ENCODE measurements at places on chromosomes 6 and 20. TPM values are rescaled to one million over a fixed set of nuclear protein-coding genes. Genes with fewer than 3 reads are reported as not detected.

FAM217A gene
- total RNA-seq: not detected

C6orf47 gene
- total RNA-seq: 42.9 TPM

RCAN2 gene
- total RNA-seq: 2.2 TPM

DNA sequence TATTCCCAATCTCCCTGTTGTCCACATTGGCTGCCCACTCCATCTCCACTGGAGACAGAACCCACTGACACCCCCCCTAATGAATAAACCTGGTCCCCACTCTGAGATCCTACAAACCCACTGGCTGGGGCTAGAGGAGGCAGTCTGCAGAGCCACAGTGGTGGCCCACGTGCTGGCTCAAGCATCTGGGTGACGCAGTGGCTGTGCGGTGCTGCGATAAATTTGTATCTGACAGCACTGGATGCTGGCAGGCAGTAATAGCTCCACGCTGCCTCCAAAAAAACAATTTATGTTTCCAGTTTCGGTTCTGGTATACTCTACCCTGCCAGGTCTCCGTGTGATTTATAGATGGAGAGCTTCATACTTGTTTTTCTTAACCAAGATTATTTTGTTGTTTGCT lies 87.1 kb upstream of the SYNDIG1 start:
- no peak for DNase-seq

- no peak for DNase-seq
Observed at GRCh38 chr20:56957737-56958553, 308.5 kb downstream of the BMP7 start.

DNA sequence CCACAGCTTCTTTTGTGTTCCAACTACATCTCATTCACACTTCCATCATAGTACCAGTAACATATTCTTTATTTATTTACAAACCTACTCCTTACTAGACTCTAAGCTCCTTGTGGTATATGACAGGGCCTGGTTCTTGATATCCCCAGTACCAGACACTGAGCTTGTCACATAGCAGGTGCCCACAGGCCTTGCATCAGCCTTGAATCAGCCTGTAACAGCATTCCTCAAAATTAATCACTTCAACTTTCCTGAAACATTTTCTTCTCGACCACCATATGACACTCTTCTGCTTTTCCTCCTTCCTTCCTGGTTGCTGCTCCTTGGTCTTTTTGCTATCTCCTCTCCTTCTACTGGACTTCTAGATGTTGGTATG lies 24.7 kb upstream of the SRPK1 start:
- DNase-seq: no peak

GRCh38 chr6:15763837-15764236 lies 101.0 kb upstream of the DTNBP1 start:
- no peak for DNase-seq

DNA sequence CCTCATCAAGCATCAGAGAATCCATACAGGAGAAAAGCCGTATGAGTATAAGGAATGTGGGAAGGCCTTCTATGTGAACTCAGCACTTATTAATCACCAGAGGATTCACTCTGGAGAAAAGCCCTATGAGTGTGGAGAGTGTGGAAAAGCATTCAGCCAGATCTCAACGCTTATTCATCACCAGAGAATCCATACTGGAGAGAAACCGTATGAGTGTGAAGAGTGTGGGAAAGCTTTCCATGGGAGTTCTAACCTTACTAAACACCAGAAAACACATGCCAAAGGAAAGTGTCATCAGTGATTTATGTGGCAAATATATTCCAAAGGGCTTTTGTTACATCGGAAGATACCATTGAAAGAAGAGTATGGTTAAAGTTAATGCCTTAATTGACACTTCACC lies 25.4 kb downstream of the ZKSCAN8 start:
- DNase-seq: no peak

- DNase-seq: no peak
Observed at GRCh38 chr6:120272038-120272437, 922.5 kb upstream of the MAN1A1 start.

- no peak for DNase-seq
Observed at GRCh38 chr6:16903470-16903869, 142.2 kb upstream of the ATXN1 start.

DNA sequence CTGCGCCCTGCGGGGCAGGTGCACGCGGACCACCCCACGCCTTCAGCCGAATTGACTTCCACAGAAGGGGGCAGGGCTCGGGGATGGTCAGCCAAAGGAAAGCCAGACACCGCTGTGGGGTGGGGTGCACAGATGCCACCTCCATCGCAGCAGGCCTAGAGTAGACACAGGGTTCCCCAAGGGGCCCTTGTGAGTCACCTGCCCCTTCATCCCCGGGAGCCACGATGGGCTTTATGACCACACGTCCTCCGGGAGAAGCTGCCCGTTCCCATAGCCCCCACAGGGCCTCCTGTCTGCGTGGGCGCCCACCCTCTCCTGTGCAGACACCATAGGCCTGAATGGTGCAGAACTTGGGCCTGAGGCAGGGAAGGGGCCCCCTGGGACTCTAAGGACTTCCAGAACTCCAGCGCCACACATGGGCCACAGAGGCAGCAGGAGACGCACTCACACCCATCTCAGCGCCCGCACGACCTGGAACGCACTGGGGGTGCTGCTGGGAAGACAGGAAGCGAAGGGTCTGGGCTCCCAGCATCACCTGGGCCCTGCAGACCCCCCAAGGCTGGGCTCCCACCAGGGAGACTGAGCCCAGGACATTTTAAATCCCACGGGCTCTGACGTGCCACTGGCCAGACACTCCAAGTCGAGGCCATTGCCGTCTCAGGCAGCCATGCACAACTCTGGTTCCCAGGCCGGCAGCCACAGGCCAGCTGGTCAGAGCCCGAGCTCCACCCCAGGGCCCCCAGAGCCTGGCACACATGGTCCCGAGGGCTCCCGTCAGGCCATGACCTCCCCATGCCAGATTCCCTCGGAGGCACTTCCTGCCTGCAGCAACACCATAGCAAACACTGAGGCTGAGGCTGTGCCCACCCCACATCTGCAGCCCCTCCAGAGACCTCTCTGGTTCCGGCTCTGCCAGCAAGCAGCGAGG lies 134.2 kb downstream of the DLL1 start:
- no peak for DNase-seq

DNA sequence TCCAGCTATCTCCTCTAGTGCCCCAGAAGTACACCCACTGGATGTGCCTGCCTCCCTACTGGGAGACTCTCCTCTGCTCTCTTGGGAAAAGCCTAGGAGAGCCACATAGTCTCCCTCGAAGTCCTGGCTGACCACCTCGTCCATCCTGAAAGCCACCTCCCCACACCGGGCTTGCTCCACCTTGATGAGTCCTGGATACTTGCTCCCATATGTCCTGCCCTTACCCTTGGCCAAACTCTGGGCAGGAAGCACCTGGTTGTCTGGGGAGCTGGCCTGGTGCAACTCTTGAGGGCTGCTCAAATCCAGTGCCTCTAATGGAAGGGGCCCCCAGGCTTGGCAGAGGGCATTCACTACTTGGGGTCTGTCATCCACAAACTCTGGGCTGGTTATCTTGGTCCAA lies 19.3 kb downstream of the KIAA1755 start:
- DNase-seq: no peak

GRCh38 chr6:38179794-38180430 lies 360.4 kb downstream of the ZFAND3 start:
- DNase-seq: no peak

DNA sequence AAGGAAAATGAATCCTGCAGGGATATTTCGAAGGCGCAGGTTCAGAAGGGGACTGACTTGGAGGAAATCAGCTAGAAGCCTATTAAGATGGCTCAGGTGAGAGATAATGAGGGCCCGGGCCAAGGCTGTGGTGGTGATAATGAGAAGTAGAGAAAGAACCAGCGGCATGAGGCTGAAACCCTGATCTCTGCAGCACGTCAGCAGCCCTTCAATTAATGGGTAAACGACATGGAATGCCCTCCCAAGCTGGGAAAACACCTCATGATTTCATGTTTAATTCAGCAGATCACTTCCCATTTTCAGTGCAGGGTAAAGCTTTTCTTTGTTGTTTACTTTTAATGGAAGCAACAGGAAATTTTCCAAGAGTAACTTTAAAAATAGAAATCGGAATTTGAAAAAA lies 104.9 kb downstream of the TMEM200A start:
- no peak for DNase-seq

DNA sequence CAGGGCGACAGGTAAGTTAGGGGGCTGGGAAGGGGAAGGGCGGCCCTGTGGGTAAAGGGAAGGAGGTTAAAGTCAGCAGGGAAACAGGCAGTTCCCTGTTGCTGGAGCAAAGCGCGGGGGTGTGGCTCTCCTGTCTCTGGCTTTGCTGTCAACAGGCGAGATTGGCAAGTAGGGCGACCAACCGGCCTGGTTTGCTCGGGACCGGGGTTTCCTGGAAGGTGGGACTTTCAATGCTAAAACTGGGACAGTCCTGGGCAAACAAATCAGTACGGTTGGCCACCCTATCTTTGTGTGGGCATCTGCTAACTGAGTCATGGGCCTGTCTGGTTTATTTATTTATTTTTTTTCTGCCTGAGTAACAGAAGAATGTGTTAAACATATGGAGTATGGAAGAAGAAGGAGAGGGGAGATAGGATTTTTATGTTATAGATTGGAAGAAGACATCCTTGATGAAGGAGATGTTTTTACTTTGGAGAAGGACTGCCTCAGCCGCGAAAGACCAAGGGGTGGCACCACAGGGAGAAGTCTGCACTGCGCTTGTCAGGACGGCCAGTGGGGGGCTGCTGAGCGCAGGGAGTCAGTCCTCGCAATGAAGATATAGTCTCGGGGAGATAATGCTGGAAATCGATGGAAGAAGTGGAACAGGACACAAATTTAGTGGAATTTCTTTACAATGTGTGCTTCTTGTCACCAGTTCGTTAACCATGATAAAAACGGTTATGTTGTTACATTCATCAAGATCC lies 43.4 kb upstream of the ESR1 start:
- DNase-seq: peak; percentile 81

Measured in Calu3 (cell line).